ENCODE measurements at places on chromosomes 16 and 17. TPM values are rescaled to one million over a fixed set of nuclear protein-coding genes. Genes with fewer than 3 reads are reported as not detected.

- ATAC-seq, result no peak
Measured at GRCh38 chr16:84579936-84580335, 37.9 kb downstream of the COTL1 start.

The PLK1 gene
- total RNA-seq, result 4.9 TPM

DNA sequence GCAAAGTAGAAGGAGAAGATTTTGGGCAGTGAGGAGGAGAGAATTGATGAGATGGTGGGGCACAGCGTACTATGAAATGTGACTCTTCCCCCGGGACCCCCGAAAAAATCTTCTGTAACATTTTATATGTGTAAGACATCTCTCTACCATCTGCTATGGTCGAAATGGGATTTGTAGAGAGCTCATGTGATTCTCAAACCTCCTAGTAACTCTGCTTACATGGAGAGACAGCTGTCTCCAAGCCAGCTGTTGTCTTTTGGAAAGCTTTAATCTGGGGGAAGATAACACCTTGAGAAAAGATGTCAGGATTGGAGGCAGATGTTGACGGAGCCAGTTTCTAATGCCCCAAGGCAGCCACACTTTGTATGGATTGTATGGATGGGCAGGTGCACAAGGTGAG, 94.1 kb downstream of the PRKCB start:
- ATAC-seq, result no peak

DNA sequence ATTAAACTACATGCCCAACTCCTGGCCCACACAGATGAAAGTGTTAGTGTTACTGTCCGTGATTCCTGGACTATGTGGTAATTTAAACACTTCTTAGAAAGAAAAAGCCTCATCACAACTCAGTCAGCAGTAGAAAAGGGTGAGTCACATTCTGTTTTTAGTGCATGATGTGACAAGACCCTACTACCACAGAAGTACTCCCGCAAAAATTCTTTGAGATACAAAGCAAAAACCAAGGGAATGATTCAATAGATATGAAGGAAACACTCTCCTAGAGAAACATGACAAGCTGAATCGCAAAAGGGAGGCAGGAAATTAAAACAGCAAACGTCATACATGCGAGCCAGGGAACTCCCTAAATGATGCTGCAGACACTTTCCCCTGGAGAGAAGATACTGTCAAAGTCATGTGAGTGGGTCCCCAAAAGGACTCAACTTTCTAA, 14.4 kb downstream of the SNN start:
- peak; percentile 79 for ATAC-seq

DNA sequence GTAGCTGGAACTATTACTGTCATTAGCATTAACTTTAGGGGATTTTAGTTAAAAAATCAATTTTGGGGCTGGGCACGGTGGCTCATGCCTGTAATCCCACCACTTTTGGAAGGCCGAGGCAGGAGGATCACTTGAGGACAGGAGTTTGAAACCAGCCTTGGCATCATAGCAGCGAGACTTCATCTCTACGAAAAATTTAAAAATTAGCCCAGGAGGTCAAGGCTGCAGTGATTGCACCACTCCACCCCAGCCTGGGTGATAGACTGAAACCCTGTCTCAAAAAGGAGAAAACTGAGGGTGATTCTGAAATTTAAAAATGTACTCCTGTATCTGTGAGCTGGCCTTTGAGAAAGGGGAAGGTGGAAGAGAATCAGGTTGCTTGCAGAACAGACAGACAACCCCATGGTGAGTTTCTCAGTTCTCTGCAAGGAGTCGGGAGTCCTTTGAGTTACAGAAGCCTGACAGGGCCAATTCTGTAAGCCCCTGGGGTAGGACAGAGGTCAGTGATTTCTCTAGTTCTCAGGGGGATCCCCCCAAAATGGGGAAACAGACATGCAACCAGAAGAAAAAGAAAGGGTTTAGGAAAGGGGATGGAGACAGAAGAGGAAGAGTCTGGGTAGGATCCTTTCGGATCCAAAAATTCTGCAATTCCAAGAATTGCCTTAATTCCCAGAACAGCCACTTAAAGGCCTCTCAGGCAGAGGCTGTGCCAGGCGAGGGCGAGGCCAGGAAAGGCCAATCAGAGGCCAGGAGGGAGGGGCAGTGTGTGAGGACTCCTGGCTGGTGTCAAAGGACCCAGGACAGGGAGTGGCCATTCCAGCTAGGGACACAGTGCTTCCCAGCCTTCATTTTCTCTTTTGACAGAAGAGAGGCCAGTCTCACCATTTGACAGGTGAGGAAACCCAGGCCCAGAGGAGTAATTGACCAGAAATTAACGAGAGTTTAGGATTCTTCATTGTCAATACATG, 6.7 kb downstream of the NUPR1 start:
- peak; percentile 57 for ATAC-seq

- ATAC-seq, result no peak
Measured at GRCh38 chr17:17122781-17123483, 80.7 kb downstream of the MPRIP start.

The LLGL2 gene
- 0.60 TPM for total RNA-seq

The BAIAP3 gene
- 5.4 TPM for total RNA-seq

- ATAC-seq, result no peak
Measured at GRCh38 chr17:21199856-21200255, 14.1 kb downstream of the TMEM11 start.
